ENCODE measurements at places on chromosomes 12 and 14.

DNA sequence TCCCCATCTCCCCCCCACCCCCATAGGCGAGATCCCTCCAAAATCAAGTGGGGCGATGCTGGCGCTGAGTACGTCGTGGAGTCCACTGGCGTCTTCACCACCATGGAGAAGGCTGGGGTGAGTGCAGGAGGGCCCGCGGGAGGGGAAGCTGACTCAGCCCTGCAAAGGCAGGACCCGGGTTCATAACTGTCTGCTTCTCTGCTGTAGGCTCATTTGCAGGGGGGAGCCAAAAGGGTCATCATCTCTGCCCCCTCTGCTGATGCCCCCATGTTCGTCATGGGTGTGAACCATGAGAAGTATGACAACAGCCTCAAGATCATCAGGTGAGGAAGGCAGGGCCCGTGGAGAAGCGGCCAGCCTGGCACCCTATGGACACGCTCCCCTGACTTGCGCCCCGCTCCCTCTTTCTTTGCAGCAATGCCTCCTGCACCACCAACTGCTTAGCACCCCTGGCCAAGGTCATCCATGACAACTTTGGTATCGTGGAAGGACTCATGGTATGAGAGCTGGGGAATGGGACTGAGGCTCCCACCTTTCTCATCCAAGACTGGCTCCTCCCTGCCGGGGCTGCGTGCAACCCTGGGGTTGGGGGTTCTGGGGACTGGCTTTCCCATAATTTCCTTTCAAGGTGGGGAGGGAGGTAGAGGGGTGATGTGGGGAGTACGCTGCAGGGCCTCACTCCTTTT, 2.7 kb downstream of the GAPDH start:
- DNase-seq: no peak

- DNase-seq: no peak
Measured at GRCh38 chr12:70798016-70798783, 122.3 kb downstream of the PTPRR start.

- DNase-seq: no peak
Measured at GRCh38 chr14:102593061-102593824, 794 bp downstream of the RCOR1 start.

GRCh38 chr12:117167769-117168168, 22.5 kb downstream of the FBXO21 start:
- DNase-seq: no peak

DNA sequence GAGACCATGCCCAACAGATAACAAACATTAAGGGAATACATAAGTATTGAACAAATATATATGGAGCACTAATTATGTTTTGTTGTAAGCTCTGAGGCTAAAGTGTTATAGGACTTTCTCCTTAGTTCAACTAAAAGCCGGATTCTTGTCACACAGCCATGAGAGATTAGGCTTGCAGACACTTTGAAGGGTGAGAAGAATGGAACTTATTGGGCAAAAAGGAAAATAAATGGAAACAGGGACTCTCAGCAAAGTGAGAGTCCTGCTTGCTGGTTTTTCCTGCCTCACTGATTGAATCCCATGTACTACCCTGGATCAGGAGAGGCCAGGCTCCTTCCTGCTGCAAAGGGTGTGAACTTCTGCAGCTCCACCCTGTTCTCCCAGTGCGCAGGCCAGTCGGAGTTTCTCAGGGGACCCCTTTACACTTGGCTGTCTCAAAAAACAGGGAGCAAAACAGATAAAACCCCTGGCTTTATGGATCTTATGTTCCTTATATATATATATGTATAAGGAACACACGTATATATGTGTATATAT, 77.1 kb upstream of the FUT8 start:
- DNase-seq: no peak

DNA sequence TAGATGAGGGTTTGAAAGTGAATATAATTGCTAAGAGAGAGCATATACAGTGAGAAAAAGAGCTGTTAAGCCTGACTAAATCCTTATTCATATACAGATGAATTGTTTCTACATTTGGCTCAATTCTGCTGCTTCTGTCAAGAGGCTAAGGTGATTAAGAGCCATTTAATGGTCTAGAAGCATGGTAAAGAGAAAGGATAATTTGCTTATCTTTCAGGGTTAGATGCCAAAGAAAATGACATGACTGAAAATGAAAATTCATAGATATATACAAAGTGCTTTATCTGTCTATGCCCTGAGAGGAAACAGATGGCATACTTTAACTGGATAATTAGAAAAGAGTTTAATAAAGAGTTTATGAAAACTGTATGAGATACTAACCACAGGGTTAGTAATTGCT, 834.9 kb downstream of the SLC6A15 start:
- DNase-seq: no peak

- no peak for DNase-seq
Measured at GRCh38 chr12:121465921-121466793, 66.2 kb downstream of the RNF34 start.

DNA sequence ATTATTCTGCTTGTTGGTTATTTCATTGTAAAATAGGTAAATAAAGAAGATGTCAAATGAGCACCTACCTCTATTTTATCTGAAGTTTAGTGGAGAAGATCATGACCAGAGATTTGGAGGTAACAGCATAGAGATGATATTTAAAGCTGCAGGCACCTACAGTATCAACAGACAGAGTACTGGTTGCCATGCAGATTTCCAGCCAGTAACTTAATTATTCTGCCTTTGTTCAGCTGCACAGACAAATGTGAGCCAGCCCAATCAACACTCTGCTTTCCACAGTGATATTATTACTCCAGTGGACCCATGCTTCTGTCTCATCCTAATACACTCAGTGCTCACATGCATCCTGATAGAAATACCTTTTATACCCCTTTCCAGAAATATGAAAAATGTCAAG, 348.5 kb upstream of the RGS6 start:
- no peak for DNase-seq

DNA sequence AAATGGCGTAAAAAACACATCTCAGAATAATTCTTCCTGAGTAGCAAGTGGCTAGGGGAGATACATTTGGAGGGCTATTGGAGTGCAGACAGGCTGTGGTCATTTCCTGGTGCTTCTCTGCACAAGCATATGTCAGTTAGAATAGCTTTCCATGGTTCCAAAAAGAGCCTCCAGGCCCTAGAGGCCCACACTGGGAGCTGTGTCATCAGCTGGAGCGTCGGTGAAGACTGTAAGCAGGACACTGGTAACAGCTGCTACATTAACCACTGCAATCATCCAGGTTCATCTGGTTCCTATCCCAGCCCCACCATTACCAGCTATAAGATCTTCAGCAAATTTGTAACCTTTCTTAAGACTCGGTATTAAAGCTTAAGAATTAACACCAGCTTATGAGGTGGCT, 31.7 kb upstream of the APPL2 start:
- DNase-seq: no peak

DNA sequence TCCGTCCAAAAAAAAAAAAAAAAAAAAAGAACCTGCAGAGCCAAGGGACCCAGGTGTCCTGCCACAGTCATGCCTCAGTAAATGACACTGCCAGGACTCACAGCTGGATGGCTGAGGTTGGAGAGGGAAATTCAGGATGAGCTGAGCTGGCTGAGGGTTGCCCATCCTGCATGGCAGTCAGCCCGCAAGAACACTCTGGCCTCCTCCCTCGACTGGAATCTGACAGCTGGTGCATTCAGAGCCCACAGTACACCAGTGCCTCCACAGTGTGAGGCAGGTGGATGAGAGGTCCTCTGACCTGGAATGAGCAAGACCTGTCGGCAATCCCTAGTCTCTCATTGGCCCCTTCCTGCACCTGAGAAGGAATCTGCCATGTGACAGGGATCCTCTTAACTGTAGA, 74.4 kb upstream of the GPR68 start:
- DNase-seq: no peak
